Testis (tissue), 5 donors: ENCODE measurements at places on chromosomes 11 and 22. TPM values are rescaled to one million over a fixed set of nuclear protein-coding genes. Genes with fewer than 3 reads are reported as not detected.

ARHGAP8 gene
- total RNA-seq, result 9.5 TPM

DMC1 gene
- total RNA-seq, result 8.9 TPM

SEZ6L gene
- total RNA-seq, result 0.71 TPM

SPDYC gene
- total RNA-seq, result 1.2 TPM

CLMP gene
- total RNA-seq, result 6.0 TPM

OR51B2 gene
- total RNA-seq, result 0.74 TPM

CRY2 gene
- total RNA-seq, result 109 TPM

SLC5A12 gene
- total RNA-seq, result 0.47 TPM

TRIM6 gene
- total RNA-seq, result 10.6 TPM

SMDT1 gene
- total RNA-seq, result 19.4 TPM

NLRP10 gene
- not detected for total RNA-seq

RIBC2 gene
- 38.5 TPM for total RNA-seq

TRAPPC4 gene
- total RNA-seq, result 108 TPM

TMEM151A gene
- total RNA-seq, result 1.4 TPM

OR5AP2 gene
- total RNA-seq, result not detected

MMP1 gene
- 0.31 TPM for total RNA-seq

GDPD5 gene
- total RNA-seq, result 43.3 TPM

CPT1B gene
- 123 TPM for total RNA-seq

MRGPRE gene
- 1.0 TPM for total RNA-seq

SCGB2A2 gene
- not detected for total RNA-seq

SEPTIN5 gene
- total RNA-seq, result 89.3 TPM

NPAS4 gene
- total RNA-seq, result 1.4 TPM

IL10RA gene
- total RNA-seq, result 7.6 TPM

SLC1A2 gene
- total RNA-seq, result 0.74 TPM

OR2AG2 gene
- 2.8 TPM for total RNA-seq

BCO2 gene
- total RNA-seq, result 11.0 TPM

SEC14L6 gene
- total RNA-seq, result 17.0 TPM

FOLR3 gene
- total RNA-seq, result not detected

SLC22A6 gene
- not detected for total RNA-seq

C11orf21 gene
- 0.12 TPM for total RNA-seq

CD3E gene
- not detected for total RNA-seq

OR8G1 gene
- total RNA-seq, result 2.6 TPM

OR52B2 gene
- 0.68 TPM for total RNA-seq

RIMBP3B gene
- total RNA-seq, result 16.9 TPM

UBASH3B gene
- 20.4 TPM for total RNA-seq

OR52A1 gene
- total RNA-seq, result 0.19 TPM

FGF3 gene
- total RNA-seq, result not detected

RAB36 gene
- 7.5 TPM for total RNA-seq

ADORA2A gene
- 2.2 TPM for total RNA-seq

PHOX2A gene
- 2.0 TPM for total RNA-seq

AIFM3 gene
- total RNA-seq, result 1.6 TPM

GATD1 gene
- 80.9 TPM for total RNA-seq

SLC16A8 gene
- 1.6 TPM for total RNA-seq

TIGD3 gene
- total RNA-seq, result 5.3 TPM

C11orf97 gene
- total RNA-seq, result 6.4 TPM

OR52I2 gene
- total RNA-seq, result 0.31 TPM

TMEM132A gene
- 39.0 TPM for total RNA-seq

FIBP gene
- total RNA-seq, result 149 TPM

TMPRSS13 gene
- total RNA-seq, result 0.87 TPM

BIK gene
- 7.2 TPM for total RNA-seq

SLC36A4 gene
- total RNA-seq, result 18.3 TPM

SYT13 gene
- total RNA-seq, result 1.4 TPM

SAA2 gene
- 1.7 TPM for total RNA-seq

LDHAL6A gene
- total RNA-seq, result 2.4 TPM
